Left ventricle myocardium inferior (tissue), 1 donor: ENCODE measurements at places on chromosomes 6 and 20. TPM values are rescaled to one million over a fixed set of nuclear protein-coding genes. Genes with fewer than 3 reads are reported as not detected.

Gene ZNF133
- total RNA-seq, result 7.4 TPM

Gene SMLR1
- total RNA-seq, result not detected

Gene MUC22
- total RNA-seq, result 0.08 TPM

- no peak overlapping the region for H3K4me3 ChIP-seq
- H3K27ac ChIP-seq, result no peak overlapping the region
- no peak for DNase-seq
- no peaks in the 10 kb centered on the region for H3K36me3 ChIP-seq
- no peaks in the 10 kb centered on the region for H3K4me1 ChIP-seq
- H3K27me3 ChIP-seq, result peaks cover 7% of the 10 kb centered on the region
These were observed 22.6 kb upstream of the XRN2 start for GRCh38 chr20:21280522-21281016.

DNA sequence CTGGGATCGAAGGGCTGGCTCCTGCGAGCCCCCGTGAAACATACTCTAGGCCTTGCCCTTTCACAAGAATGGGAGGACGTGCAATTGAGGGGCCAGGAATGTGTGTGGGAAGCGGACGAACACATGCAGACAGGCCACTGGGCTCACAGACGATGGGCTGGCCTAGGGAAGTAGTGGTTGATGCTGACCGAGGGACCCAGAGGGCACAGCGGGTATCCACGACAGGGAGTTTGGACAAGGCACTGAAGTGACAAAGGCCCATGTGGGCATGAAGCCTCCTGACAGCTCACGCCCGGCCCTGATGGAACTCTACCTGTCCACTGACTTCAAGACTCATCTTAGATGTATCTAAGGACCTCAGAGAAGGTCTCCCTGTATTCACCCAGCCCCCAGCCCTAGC, 52.2 kb downstream of the MYH7B start:
- peaks cover 94% of the 10 kb centered on the region for H3K36me3 ChIP-seq
- H3K4me3 ChIP-seq, result no peak overlapping the region
- no peaks in the 10 kb centered on the region for H3K27me3 ChIP-seq
- no peak for DNase-seq
- H3K27ac ChIP-seq, result peak overlapping the region; percentile 50
- H3K4me1 ChIP-seq, result peaks cover 55% of the 10 kb centered on the region

GRCh38 chr6:158960026-158960425, 40.0 kb downstream of the RSPH3 start:
- H3K27me3 ChIP-seq, result no peaks in the 10 kb centered on the region
- DNase-seq, result no peak
- no peak overlapping the region for H3K4me3 ChIP-seq
- no peaks in the 10 kb centered on the region for H3K36me3 ChIP-seq

DNA sequence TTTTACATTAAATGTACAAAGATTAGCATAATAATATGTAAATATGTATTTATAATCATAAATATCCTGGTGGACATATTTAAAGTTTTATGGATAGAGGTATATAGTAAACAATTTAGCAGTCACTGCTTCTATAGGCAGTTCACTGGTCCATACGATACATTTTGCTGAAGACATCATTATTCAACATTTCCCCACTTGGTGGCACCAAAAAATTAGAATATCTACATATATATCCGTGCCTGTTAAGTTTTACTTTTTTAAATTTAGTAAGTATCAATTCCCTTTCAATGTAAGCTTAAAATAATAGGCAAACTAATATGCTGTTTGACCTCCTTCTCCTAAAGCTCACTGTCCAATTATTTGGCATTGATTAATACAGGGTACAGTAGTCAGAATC, 64.2 kb downstream of the LMBRD1 start:
- no peaks in the 10 kb centered on the region for H3K27me3 ChIP-seq
- H3K4me3 ChIP-seq, result no peak overlapping the region
- no peaks in the 10 kb centered on the region for H3K36me3 ChIP-seq
- no peaks in the 10 kb centered on the region for H3K4me1 ChIP-seq
- H3K27ac ChIP-seq, result no peak overlapping the region

DNA sequence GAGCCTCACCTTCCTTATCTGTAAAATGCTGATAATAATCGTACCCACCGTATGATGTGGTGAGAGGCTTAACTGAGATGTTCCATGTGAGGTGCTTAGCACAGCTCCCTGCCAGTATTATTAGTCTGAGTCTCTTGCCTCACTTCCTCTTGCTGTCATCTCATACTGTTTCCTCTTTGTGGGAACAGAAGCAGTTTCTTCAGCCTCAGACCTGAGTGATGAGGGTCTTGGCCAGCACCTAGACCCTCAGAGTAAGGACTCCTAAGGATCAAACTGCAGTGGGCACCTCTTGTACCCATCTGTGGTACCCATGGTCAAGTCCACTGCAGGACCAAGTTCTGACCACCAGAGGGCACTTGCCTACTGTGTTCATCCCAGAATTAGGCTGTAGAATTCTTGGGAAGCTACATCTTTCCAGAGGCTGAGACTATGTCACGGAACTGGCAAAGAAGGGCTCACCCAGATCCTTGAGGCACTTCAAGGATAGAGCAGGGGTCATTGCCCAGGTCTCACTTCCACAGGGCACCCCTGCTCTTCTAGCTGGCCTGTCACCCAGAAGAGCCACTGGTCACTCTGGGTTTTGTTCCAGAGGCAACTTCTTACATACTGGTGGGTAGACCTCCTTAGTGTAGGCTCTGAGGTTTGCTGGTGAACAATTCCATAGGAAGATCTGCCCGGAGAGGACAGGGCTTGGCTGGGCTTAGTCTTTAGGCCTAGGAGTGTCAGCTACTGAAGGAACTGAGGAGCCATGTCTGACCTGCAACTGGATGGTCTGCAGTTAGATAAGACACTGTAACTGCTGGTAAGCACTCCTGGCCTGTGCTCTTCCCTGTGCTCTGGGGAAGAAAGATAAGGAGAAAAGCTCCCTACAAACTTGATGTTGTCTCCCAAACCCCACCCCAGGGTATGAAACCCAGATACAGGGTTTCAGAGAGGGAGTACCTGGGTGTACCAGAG, 20.6 kb upstream of the SGK2 start:
- no peaks in the 10 kb centered on the region for H3K4me1 ChIP-seq
- no peaks in the 10 kb centered on the region for H3K27me3 ChIP-seq
- peaks cover 3% of the 10 kb centered on the region for H3K36me3 ChIP-seq
- H3K4me3 ChIP-seq, result no peak overlapping the region

- no peak for DNase-seq
- H3K27ac ChIP-seq, result peak overlapping the region; percentile 73
- peaks cover 9% of the 10 kb centered on the region for H3K36me3 ChIP-seq
- H3K27me3 ChIP-seq, result no peaks in the 10 kb centered on the region
- H3K4me1 ChIP-seq, result peaks cover 74% of the 10 kb centered on the region
These were observed 108.0 kb downstream of the CHD6 start for GRCh38 chr20:41510224-41510623.

GRCh38 chr20:33859157-33859695, 48.1 kb downstream of the CHMP4B start:
- no peaks in the 10 kb centered on the region for H3K27me3 ChIP-seq
- peaks cover 26% of the 10 kb centered on the region for H3K4me1 ChIP-seq
- H3K36me3 ChIP-seq, result peaks cover 31% of the 10 kb centered on the region
- H3K4me3 ChIP-seq, result no peak overlapping the region
- DNase-seq, result no peak

DNA sequence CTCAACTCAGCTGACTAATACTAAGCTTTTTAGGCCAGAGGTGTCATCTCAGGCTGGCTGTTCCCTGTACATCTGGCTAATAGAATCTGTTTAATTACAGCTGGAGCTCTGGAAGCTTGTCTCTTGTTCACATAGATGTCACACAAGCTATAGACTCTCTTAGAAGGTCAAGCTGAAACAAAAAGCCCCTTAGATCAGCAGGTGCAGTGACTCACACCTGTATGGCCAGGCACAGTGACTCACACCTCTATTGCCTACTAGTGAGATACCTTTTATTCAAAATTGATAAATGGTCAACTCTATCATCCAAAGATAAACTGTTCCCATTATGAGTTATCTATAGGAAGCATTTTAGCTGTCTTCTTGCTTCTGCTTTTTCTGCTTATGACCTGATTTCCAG, 29.9 kb upstream of the MTHFD1L start:
- DNase-seq, result no peak
- H3K4me3 ChIP-seq, result no peak overlapping the region
- no peaks in the 10 kb centered on the region for H3K27me3 ChIP-seq
- H3K4me1 ChIP-seq, result no peaks in the 10 kb centered on the region
- peaks cover 53% of the 10 kb centered on the region for H3K36me3 ChIP-seq

GRCh38 chr20:54028276-54029011, 42.0 kb downstream of the BCAS1 start:
- H3K27ac ChIP-seq, result no peak overlapping the region
- peaks cover 49% of the 10 kb centered on the region for H3K27me3 ChIP-seq
- no peak overlapping the region for H3K4me3 ChIP-seq
- no peaks in the 10 kb centered on the region for H3K36me3 ChIP-seq
